ENCODE measurements at places on chromosomes 4 and X. TPM values are rescaled to one million over a fixed set of nuclear protein-coding genes. Genes with fewer than 3 reads are reported as not detected.

DNA sequence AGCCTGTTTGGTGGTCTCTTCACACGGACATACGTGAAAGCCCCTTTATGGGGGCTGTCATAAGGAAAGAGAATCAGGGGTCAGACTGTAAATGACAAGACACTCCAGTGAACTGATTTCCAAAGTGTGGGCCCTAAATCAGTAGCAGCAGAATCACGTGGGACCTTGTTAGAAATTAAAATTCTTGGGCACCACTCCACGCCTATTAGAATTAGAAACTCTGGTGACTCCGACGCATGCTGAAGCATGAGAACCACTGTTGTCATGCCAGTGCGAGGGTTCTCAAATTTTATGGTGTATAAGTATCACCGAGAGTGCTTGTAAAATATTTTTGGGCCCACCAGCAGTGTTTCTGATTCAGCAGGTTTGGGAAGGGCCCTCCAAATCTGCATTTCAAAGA, 672.8 kb downstream of the DMD start:
- H3K4me3 ChIP-seq: no peak overlapping the region
- H3K27ac ChIP-seq: no peak overlapping the region
- no peaks in the 10 kb centered on the region for H3K4me1 ChIP-seq
- DNase-seq: no peak

DNA sequence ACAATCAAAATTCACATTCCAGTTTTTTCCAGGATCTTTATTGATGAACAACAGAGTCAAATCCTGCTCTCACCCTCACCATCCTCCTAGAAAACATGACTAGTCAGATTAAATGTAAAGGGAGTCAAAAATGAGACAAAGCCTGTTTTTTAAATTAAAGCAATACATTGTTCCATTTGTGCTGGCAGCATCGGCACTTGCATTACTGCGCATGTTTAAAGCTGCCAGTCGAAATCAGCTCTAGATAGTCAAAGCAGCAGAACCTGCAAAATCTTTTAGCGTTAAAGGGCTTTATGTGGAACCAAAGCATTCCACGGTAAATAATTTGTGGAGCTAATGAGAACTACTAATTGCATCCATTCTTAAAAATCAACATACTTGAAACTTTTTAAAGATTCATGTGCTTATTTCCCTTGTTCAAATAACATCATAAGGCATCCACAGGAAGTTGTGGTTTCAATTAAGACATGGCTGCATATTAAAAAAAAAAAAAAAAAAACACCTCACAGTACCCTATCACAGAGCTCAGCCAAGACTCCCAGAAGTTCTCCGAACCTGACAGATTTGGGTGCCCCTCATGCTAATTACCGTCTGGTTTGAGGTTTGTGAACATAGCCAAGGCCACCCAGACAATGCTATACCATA, 82.2 kb downstream of the SH3KBP1 start:
- no peaks in the 10 kb centered on the region for H3K27me3 ChIP-seq
- no peaks in the 10 kb centered on the region for H3K4me1 ChIP-seq
- DNase-seq: no peak
- H3K36me3 ChIP-seq: no peaks in the 10 kb centered on the region
- no peak overlapping the region for H3K27ac ChIP-seq

GRCh38 chr4:16082041-16082425, 1.8 kb downstream of the PROM1 start:
- DNase-seq: no peak
- no peak overlapping the region for H3K27ac ChIP-seq

The EDA2R gene
- 0.47 TPM for total RNA-seq

DNA sequence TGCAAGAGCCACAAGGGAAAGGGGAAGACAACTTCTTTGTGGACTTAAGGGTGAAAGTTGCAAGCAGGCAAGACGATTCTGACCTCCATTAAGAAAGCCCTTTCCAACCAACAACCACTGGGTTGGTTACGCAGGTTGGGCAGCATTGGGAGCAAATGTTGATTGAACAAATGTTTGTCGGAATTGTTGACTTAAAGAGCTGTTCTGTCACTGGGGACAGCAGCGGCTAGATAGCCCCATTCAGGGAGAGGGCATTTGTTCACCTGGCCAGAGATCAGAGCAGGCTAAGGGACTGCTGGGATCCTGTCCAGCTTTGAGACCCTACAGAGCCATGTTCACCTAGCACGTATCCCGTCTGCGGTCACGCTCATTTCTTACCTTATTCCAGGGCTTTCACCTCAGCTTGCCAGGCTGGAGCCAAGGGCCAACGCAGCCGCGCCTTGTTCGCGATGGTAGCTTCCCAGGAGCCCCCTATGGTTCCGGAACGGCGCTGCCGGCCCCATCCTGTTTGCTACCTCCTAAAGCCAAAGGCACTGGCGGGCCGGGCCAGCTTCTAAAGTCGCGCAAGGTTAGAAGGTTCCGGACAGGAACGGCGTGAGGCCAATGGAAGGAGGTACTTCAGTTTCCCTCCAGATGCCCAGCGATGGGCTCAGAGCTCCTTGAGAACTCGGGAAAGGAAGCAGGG, 24.6 kb downstream of the F9 start:
- H3K27ac ChIP-seq: no peak overlapping the region
- no peaks in the 10 kb centered on the region for H3K36me3 ChIP-seq
- no peaks in the 10 kb centered on the region for H3K27me3 ChIP-seq

GRCh38 chr4:98827661-98828060, 101.3 kb downstream of the EIF4E start:
- DNase-seq: no peak
- H3K27ac ChIP-seq: no peak overlapping the region
- no peak overlapping the region for H3K4me3 ChIP-seq

- H3K4me3 ChIP-seq: no peak overlapping the region
- no peak overlapping the region for H3K27ac ChIP-seq
- DNase-seq: no peak
- H3K36me3 ChIP-seq: no peaks in the 10 kb centered on the region
Observed at GRCh38 chr4:108881986-108882385, 119.1 kb upstream of the ETNPPL start.

DNA sequence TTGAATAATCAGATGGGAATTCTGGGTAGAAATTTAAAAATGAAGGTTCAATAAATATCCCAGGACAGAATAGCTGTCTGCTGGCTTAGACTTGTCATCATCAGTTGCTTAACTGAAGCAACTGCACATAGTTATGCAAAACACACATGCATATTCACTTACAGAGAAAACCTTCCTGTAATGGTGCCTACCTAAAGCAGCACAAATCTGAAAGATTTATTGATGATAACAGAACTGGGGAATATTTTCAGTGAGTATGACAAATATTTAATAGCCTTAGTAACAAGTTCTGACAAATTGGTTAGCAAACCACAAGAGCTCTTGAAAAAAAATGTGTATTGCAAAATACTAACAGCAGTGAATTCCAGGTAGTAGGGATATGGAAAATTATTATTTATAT, 606.8 kb upstream of the BOD1L1 start:
- H3K4me3 ChIP-seq: no peak overlapping the region
- no peaks in the 10 kb centered on the region for H3K4me1 ChIP-seq
- no peaks in the 10 kb centered on the region for H3K27me3 ChIP-seq
- no peak overlapping the region for H3K27ac ChIP-seq

DNA sequence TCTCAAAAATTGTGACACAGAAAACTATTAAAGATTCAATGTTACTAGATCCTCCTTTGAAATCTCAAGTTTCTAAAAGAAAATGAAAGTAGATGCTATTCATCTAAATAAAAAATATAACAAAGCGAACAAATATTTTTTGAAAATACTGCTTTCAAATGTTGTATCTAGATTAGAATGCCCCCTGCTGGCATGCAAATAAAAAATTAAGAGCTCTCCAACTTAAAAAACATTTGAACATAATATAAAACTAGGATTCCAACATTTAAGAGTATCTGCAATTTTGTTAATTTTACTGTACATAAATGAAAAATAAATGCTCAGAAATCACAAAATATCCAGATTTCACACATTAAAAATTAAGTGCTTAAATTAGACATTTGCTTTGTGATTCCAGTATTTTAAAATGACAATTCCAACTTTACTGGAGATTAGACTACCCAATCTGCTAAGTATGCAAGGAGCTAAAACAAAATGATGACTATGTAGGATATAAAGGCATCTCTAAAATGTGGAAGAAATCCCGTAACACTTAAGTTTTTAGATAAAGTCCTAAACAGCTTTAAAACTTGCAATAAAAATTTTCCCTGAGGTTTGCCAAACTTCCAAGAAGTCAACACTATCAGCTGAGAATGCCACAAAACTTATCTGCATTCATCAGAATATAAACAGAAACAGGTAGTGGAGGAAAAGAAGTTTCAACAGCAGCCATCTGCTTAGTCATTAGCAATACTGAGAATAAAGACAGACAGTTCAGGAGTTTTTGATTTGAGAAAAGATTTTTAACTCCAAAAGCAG, 32.7 kb downstream of the DHX15 start:
- no peaks in the 10 kb centered on the region for H3K27me3 ChIP-seq
- no peaks in the 10 kb centered on the region for H3K4me1 ChIP-seq
- H3K4me3 ChIP-seq: no peak overlapping the region
- no peak for DNase-seq
